HFF-Myc (cell line): ENCODE measurements at places on chromosomes 7 and 10.
A peak's percentile ranks its signal among the peaks of the same experiment; 100 is the strongest.

GRCh38 chr7:74568658-74569057 lies 88.9 kb upstream of the GTF2I start:
- DNase-seq, result no peak

- DNase-seq, result no peak
These were observed 56.2 kb downstream of the CRPPA start for GRCh38 chr7:16365177-16365576.

- no peak for DNase-seq
These were observed 155.1 kb downstream of the ANK3 start for GRCh38 chr10:60234551-60234950.

DNA sequence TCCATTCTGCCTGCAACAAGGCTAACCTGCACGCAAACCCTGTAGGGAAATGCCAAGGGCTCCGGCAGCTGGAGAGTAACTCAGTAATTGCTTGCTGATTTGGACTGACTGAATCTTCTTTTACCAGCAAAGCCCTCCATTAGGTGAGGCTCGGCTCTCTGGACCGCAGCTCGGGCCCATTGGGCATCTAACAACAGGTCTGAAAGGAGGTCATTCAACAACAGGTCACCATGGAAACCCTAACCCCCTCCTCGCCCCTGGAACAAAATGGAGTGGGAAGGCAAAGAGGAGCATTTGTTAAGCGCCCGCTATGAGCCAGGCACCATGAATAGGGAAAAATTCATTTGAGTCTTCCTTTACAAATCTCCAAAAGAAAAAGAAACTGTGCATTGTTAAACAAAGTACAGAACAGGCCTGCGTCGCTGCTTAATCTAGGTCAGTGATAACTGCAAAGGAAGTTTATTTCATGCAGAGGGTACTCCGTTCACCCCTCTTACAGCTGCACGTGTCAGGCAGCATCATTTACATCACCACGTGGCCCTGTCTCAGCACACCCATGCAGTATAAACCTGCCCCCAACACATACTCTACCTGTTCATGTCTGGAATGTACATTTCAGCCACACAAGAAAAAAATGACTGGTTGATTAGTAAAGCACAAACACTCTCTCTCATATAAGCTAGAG lies 248.8 kb upstream of the NEBL start:
- no peak for DNase-seq

DNA sequence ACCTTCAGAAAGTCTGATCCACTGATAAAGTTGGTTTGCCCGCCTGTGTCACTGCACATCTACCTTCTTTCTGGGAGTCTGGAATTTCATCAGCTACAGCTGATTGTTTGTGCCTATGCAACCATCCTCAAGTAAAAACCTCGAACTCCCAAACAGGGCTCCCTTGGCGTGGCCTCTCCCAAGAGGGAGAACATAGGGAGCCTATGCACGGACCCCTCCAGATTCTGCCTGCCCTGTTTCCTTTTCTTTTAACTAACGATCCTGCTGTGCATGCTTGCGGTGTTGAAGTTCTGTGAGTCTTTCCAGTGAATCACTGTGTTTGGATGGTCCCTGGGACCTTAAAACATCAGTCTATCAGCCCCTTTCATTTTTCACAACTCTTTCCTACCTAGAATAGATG lies 226.9 kb upstream of the SEMA3D start:
- DNase-seq, result no peak

- DNase-seq, result peak; percentile 92
These were observed 36.8 kb downstream of the MYOF start for GRCh38 chr10:93445097-93445960.

DNA sequence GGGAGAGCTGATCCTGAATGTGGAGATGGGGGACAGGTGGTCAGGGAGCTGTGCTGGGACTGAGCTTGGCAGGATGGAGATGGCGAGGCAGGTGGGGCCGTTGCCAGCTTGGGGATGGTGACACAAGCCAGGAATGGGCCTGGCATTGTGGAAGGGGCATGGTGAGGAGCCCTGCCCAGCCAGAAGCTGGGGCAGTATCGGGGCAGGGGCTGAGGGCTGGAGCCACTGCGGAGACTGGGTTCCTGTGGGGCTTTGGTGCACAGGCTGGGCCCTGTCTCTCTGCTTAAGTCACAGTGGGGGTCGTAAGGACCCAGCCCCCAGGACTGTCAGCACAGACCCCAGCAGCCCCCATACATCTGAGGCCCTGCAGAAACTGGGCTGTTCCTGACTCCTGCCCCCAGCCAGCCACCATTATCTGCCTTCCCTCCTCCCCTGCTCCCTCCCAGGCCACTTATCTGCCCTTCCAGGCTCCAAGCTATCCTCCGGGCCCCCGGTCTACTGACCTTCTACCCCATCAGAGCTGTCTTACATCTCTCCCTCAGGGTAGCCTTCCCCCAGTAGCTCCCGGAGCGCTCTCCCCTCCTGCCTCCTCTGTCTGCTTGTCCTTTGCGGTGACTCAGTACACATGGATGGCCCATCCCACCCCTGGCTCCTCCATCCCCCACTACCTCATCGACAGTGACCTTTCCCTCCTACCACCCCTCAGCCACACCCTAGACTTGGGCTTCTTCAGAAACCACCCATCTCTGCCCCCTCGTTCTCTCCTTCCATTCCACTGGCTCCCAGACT lies 44.2 kb downstream of the PPIF start:
- DNase-seq, result no peak

- no peak for DNase-seq
These were observed 77.4 kb downstream of the DLG5 start for GRCh38 chr10:77849039-77849664.

- DNase-seq, result peak; percentile 66
These were observed 64.6 kb upstream of the KCNMA1 start for GRCh38 chr10:77702166-77702565.

DNA sequence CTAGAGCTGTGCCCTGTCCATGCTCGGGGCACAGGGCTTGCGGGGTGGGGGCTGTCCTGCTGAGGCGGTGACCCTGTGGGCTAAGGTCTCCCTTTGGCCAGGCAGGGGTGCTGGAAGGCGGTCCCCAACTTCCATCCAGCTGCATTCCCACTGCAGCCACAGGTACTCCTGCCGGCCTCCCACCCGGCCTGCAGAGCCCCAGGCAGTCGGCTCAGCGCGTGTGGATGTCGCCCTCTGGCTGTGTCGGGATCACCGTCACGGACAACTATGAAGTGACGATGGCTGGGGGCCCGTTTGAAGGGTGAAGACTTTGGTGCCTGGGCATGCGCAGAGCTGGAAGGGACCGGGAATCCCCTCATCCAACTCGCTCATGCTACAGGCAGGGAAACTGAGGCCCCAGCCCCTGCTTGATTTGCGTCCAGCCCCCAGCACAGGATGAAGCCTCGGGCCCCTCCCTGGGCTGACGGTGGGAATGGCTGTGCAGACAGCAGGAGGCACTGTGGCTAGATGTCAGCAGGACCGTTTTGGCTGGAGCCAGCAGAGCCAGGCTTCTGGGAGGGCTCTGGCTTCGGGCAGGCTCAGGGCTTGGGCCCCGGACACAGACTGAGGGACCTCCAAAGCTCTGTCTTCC lies 2.3 kb upstream of the TMEM184A start:
- DNase-seq, result no peak

DNA sequence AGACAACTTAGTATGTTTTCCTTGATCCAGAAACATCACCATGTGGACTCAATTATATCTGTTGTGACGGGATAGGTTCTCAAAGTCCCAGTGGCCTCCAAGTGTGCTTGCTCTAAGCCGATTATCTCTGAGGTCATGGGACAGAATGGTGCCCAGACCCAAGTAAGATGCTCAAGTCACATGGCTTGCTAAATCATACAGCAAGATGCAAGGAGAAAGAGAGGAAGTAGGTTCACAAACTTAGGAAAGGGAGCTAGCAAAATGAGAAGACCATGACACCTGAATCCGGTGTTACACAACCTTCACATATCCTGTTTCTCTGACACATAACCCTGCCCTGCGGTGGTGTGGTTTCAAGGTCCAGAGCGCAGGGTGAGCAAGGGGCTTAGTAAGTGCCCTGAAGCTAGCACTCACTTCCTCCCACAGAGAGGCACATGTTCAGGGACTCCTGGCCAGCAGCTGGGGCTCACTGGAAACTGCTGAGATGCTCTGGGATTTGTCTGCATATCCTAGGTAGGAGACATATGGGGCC lies 590.9 kb upstream of the ANKRD30A start:
- peak; percentile 66 for DNase-seq

GRCh38 chr7:101538596-101539459 lies 90.3 kb downstream of the MYL10 start:
- peak; percentile 15 for DNase-seq

- DNase-seq, result no peak
These were observed 1.6 kb downstream of the CDK14 start for GRCh38 chr7:90597563-90598253.

- peak; percentile 42 for DNase-seq
These were observed 2.2 kb downstream of the ANXA11 start for GRCh38 chr10:80202934-80203834.

DNA sequence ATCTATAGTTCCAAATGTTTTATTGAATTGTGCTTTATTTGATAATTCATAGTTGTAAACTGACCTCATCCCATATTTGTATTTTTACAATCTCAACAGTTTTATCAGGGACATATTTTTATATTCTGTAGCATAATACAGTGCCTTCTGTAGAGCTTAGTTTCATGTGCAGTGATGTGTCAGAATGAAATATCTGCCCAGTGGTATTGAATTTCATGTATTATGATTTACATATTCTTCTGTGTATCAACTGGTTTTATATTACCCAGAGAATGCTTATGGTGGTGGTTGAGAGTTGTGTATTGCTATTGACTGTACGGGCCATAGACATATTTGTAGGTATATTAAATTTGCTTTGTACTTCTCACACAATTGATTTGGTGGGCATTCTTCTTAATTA lies 89.9 kb downstream of the KAT6B start:
- no peak for DNase-seq

GRCh38 chr10:22133749-22134624 lies 83.8 kb downstream of the EBLN1 start:
- no peak for DNase-seq

- no peak for DNase-seq
These were observed 18.5 kb downstream of the PTN start for GRCh38 chr7:137324796-137325696.

GRCh38 chr10:89959433-89960110 lies 258.2 kb downstream of the KIF20B start:
- DNase-seq, result no peak

DNA sequence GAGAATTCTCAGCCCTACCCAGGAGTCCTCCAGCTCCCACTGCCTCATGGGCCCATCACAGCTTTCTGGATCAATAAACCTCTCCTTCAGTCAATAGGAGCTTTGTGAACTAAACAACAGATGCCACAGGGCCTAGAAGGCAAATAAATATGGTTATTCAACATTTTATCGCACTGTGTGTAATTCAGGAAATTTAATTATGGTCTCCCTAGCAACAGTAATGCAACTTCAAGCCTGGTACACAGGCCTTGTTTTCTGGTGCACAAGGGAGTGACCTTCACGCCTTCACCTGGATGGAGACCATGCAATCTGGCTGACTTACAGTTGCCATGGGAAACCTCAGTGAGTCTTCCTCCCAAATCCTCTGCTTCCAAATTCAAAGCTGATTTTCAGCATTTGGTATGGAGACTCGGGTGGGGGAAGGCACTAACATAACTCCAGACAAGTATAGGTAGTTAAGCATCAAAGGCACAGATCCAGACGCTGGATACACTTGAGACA lies 441.0 kb upstream of the NPVF start:
- no peak for DNase-seq

- no peak for DNase-seq
These were observed 15.9 kb downstream of the TMEM60 start for GRCh38 chr7:77782383-77782782.

- no peak for DNase-seq
These were observed 720.2 kb upstream of the FZD8 start for GRCh38 chr10:36362257-36362656.

DNA sequence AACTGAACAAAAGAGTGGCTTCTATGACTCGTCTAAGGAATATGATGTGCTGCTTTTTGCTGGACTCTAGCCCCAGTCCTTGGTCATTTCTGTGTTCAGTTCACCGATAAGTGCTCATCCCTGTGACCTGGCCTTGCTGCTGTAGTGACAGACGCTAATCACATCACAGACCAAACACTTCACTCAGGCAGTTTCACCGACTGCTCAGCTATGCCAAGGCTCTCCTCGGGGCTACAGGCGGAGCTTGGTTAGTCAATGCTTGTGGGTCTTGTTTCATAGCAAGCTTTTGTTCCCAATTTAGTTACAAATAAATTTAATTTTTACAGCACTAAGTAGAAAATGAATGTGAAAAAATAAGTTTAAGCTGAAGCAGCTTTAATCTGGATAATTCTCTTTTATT lies 190.8 kb upstream of the PRKCQ start:
- no peak for DNase-seq

DNA sequence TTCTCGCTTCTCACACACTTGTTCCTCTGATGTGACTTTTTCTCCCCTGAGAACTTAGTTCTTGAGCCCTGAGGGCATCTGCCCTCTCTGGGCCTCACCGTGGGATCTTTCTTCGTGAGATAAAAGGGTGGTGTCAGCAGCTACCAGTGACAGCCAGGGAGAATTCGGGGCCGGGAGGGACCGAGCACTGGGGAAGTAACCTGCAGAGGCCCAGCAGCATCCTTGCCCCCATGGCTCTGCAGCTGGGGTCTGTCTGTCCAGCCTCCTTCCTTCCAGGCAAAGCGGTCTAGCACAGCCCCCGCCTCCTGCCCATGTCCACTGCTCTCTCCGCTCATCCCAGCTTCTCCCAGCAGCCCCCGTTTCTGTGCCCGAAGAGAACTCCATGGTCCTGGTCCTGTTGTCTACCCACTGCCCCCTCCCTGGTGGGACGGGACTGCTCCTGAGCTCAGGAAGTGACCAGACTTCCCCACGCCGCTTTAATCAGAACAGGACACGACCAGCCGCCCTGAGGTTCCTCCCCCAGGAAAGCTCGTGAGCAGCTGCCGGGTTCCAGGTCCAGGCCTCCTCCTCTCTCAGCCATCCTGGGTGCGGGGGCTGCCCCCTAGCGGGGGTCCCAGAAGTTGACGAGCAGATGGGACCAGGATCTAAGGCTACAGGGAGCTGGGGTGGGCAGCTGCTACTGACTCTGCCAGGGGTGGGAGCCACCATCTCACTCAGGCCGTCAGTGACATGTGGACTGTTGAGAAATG lies 187.5 kb downstream of the WDR37 start:
- no peak for DNase-seq

GRCh38 chr10:73161079-73161478 lies 6.7 kb downstream of the ECD start:
- DNase-seq, result no peak

- DNase-seq, result no peak
These were observed 186.0 kb downstream of the SEMA3D start for GRCh38 chr7:85000735-85001350.

- no peak for DNase-seq
These were observed 170.1 kb downstream of the EBF3 start for GRCh38 chr10:129793996-129794395.

DNA sequence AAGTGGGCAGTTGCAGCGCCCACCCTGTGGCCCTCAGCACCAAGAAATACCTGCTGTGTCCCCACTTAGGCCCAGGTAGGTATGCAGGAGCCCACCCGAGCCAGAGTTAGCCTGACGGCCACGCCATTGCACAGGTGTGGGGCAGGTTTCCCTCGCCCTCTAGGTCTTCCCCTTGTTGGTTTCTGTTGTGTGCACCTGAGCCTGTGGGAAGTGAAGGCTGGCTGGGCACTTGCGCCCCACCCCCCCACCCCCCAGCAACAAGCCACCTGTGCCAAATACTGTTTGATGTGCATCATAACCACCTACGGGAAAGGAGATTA lies at the start of gene CCDC201:
Gene CCDC201, minus strand, starts transcription at position 48 of the 320 bp plus-strand sequence. CDS start 75 bp downstream, outside the sequence.
- DNase-seq, result no peak
